ENCODE measurements at places on chromosomes 7 and 10.

DNA sequence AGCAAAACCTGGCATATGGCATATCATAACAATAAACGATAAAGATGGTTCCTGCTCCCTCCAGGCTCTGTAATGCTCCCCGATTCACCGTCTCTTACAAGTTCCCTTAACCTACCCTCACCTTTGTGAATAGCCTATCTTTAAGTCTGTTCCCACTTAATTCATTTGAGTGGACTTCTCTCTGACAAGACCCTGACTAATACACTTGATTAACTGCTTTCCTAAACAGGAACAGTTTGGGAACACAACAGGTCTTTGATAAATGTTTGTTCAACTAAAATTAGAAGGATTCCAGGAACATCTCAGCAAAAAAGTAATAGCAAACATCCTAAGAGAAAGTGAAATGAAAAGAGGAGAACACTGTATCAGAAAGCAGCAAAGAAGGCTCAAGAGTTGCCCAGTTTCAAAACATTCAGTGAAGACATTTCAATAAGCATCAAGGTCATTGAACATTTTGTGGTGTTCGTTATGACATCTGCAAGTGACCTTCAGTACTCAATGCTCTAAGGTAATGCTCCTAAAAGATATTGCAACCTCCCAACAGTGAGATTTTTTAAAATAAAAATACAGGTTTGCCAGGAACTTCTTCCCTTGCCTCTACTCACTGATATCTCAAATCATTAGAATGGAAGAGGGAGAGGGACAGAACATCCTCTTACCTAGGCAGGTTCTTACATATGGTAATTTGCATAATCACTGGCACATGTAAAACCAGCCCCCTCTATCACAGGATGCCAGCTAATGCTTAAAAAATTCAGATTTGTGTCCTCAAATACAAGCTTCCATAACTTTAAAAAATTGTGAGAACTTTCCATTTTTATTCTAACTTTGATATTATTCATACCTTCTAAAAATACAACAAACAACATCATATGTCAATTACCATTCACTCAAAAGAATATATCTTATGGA lies 11.4 kb upstream of the ARHGAP12 start:
- DNase-seq = no peak

GRCh38 chr7:105885387-105886111 lies 9.2 kb upstream of the ATXN7L1 start:
- no peak for DNase-seq

GRCh38 chr7:132100981-132101380 lies 475.3 kb downstream of the PLXNA4 start:
- no peak for DNase-seq

DNA sequence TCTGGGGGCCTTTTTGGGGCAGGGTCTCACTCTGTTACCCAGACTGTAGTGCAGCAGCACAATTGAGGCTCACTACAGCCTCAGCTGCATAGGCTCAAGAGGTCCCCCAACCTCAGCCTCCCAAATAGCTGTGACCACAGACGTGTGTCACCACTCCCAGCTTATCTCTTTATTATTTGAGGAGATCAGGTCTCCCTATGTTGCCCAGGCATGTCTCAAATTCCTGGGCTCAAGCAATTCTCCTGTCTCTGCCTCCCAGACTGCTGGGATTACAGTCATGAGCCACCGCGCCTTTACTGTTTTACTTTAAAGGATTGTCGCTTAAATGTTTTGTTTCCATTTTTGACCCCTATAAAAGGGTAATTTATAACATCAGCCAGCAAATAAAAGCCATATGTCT lies 502.6 kb upstream of the AUTS2 start:
- DNase-seq = no peak

- no peak for DNase-seq
Measured at GRCh38 chr10:85610381-85611092, 756.1 kb downstream of the GRID1 start.

- peak; percentile 6 for DNase-seq
Measured at GRCh38 chr7:142583446-142583845, 165.8 kb upstream of the PRSS1 start.

Measured in activated CD4-positive, alpha-beta T cell treated with anti-CD3 and anti-CD28 coated beads for 24 hours (primary cell).